KBM-7 (cell line): ENCODE measurements at places on chromosomes 13 and 19.

DNA sequence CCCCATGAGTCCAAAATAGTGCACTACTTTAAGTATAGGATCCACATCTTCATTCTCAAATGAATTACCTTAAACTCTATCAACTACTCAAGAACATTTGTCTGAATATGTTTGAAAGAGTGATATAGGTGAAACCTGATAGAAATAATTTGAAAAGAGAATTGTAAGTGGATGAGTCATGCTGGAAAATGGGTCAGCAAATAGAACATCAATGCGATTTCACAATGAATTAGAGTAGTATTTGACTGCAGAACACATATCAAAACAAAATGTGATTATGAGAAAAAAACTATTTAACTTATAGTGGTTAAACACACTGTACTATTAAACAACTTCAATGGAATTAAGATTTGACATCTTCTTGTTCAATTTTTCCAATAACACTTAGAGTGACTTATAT is 300.6 kb upstream of the KLHL1 start:
- DNase-seq = no peak

DNA sequence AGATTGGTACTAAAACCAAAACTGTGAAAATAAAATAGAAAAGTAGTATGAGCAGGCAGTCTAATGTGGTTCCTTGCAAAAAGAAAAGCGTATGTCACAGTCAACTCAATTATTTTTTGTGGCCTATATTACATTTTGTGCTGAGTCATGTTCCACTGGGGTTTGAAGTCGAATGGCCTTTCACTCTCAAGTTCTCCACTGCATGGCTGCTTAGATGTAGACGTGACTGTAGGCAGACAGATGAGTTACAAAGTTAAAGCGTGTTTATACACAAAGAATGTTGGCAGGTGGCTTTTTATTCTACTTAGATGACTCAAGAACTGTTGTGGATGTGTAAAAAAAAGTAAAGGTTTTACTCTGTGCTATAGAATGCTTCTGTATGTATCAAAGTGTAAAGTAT is 133.9 kb downstream of the SLITRK6 start:
- no peak for DNase-seq

GRCh38 chr19:17835182-17836006 is 12.4 kb downstream of the JAK3 start:
- no peak for DNase-seq

- DNase-seq = no peak
Measured at GRCh38 chr13:102970542-102970941, 95.7 kb downstream of the SLC10A2 start.
